ENCODE measurements at places on chromosomes 1 and 21.
A peak's percentile ranks its signal among the peaks of the same experiment; 100 is the strongest.

GRCh38 chr1:184152974-184153373, 101.4 kb downstream of the TSEN15 start:
- DNase-seq, result peak; percentile 21

DNA sequence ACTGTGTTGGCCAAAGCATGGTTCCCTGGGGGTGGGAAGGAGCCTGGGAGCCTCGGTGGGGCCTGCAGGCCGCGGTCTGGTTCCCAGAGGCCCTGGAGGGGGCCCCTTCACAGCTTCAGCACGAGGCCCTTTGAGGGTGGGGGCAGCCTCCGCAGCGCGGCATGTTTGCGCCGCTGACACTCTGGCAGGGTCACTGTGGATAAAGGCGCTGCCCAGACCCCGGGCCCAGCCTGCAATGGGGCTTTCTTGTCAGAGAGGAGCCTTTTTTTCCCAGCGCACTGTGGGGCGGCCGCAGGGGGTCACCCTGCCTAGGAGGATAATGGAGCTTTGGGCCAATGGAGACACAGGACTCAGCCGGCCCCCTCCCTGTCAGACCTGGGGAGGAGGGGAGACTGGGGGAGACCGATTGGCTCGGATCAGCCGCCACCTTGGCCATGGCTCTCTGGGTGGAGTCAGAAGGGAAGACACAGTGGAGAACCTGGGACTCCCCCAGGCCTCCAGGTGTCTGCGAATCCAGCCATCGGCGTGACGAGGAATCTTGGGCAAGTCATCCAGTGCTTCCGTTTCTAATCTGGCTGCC, 26.0 kb downstream of the EPHB2 start:
- DNase-seq, result no peak

DNA sequence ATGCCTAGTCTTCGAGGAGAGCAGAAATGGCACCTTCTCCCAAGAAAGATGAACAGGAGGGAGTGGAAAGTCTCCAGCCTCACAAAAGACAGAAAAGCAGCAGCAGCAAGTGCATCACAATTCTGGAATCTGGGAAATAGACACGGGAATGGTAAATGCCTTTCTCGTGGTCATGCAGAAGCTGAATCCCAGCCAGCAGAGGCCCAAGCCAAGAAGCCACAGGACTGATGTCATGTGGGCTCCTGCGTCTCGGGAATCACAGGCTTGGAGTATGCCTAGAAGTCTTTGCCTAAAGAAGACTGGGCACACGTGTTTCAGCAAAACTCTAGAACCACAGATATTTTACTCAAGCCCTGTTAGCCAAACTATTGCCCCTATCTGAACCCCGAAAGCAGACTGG, 260.3 kb upstream of the PLD5 start:
- DNase-seq, result no peak

- DNase-seq, result no peak
Measured at GRCh38 chr1:70360321-70360720, 5.8 kb upstream of the ANKRD13C start.

DNA sequence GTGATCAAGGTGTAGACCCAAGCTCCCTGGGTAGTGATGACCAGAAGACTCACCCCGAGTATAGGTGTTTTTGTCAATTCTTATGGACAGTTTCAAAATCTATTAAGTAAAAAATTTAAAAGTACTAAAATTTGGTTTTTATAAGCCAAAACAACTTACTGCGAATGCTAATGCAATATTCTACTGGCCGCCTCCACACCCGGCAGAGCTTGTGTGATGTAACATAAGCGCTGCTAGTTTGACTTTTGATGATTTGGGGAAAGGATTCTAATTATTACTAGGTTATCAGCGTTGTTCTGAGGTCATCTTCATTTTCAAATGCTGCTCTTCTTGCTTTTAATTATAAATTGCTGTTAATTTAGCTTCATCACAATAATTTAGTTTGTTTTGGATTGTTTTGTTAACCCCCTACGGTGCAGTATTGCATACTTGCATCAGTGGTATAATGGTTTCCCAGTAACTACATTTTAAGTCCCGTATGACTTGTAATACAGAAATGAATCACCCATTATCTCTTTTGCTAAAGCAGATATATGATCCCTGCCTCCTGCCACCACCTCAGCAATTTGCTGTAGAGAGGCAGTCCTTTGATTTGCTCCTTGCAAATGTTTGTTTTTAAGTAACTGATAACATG, 178.0 kb downstream of the SDCCAG8 start:
- no peak for DNase-seq

DNA sequence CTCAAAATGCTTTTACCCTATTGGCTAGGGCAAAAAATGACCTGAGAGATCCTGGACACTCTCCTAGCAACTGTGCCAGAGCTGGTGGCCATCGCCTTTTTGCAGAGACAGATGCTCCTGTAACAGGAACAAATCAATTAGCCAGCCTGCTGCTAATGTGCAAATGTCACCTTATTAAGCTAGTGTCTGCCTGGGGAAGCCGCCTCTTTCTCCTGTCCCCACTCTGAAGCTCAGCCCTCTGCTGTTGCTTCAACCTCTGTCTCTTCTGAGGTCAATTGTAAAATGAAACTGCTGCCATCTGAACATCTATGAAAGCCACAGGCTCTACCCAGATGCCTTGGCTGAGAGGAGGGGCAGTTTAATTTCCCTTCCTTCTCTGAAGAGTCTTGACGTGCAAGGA, 85.5 kb upstream of the CACNA1E start:
- no peak for DNase-seq

GRCh38 chr1:119686661-119687060, 25.1 kb upstream of the PHGDH start:
- DNase-seq, result no peak

GRCh38 chr1:210633636-210634035, 304.9 kb downstream of the HHAT start:
- DNase-seq, result no peak

DNA sequence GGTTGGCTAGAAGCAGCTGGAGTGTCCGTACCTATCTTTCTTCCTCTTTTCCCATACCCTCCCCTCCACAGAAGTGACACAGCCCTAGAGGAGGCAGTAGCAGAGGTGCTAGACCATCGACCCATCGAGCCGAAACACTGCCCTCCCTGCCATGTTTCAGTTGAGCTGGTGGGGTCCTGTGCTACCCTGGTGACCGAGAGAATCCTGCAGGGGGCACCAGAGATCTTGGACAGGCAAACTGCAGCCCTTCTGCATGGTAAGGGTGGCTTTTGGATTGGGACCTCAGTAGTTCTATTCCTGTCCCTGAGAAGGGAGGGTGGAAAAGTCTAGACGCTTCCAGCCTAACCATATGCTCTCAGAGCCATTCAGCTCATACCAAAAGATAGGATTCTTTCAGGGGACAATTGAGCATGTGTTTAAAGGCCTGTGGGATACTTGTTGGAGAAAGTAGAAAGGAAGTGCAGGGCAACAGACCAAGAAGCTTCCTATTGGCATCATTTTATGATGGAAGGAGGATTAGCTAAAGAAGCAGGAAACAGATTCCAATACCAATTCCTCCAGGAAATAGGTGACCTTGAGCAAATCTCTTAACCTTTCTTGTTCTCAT, 11.7 kb upstream of the BNIPL start:
- peak; percentile 71 for DNase-seq

DNA sequence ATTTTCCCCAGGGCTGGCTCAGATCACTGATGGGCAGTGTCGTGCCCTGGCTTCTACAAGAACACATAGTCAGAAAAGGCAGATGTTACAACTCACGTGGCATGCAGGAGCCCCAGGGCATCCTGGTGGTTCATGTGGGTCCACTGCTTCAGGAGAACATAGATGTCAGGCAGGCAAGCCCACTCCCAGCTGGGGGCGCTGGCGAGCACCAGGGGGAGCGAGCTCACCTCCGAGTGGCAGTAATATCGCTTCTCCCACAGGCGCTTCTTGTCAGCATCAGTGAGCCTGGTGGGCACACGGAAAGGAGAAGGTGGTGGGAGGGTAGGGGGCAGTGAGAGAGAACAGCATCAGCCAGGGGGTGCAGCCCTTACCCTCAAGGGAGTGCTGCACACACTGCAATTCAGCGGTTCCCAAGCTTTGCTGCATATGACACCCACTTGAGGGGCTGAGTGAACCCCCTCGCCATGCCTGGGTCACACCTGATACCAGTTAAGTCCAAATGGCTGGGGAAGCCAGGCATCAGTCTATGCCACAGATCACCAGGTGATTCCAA, 34.3 kb upstream of the PPP1R15B start:
- peak; percentile 36 for DNase-seq

DNA sequence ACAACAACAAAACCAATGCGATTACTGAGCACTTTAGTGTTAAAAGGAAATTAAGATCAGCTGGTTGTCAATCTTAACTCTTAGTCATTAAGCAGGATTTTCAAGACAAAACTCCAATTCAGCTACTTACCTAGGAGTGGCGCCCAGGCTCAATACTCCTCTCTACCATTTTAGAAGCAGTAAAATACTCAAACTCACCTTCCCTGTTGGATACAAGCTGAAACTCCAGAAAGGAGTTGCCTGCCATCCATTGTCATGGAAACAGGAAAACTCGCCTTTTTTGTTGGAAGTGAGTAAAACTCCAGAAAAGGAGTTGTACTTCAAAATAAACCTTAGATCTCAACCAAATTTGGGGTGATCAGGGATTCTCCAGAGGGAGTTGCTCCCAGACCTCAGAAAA, 127.0 kb upstream of the F3 start:
- no peak for DNase-seq

DNA sequence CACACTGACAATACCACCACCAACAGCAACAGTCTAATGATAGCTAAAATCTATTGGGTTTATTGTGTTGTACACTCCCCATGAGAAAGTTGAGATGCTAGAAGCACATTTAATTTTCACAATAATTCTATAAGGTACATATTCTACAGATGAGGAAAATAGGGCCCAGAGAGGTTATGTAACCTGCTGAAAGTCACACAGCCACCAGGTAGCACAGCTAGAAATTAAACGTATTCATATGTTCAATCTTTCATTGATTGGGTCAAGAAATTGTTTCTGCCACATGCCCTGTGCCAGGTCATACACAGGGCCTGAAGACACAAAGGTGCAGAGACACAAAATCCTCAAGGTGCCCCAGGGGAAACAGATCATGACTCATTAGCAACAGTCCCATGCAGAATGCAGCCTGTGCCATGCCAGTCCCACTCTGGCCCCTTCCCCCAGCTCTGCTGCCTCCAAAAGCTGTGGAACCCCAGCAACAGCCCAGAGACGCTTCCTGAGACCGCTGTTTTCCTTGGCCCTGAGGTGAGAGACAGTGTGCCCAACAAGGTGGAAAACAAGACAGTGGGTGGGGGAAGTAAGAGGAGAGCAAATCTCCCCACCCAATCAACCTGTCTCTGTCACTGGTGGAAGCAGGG, 32.1 kb downstream of the GJA4 start:
- no peak for DNase-seq

- no peak for DNase-seq
Measured at GRCh38 chr1:227033880-227034279, 93.8 kb downstream of the COQ8A start.

- DNase-seq, result no peak
Measured at GRCh38 chr1:106651028-106651762, 405.3 kb upstream of the PRMT6 start.

DNA sequence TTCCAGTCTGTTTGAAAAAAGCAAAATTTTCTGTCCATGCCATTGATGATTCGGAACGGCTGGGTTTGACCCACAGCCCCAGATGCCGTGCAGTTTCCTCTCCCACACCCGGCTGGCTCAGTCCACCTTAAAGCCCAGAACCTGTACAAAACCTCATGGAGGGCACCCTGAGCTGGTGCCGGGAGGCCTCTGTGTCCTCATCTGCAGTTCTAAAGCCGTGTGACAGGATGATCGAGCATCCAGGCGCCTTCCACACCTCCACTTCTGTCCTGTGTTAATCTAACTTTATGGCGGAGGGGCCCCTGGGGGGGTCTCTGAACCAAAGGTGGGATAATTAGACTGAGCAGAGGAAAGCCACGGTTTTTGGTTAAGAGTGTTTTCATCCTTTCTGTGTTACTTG, 49.6 kb downstream of the SLC37A1 start:
- DNase-seq, result no peak

All from mesenchymal stem cell (in vitro differentiated cells and primary cell).